ENCODE measurements at places on chromosomes 13 and 19. TPM values are rescaled to one million over a fixed set of nuclear protein-coding genes. Genes with fewer than 3 reads are reported as not detected.

DNA sequence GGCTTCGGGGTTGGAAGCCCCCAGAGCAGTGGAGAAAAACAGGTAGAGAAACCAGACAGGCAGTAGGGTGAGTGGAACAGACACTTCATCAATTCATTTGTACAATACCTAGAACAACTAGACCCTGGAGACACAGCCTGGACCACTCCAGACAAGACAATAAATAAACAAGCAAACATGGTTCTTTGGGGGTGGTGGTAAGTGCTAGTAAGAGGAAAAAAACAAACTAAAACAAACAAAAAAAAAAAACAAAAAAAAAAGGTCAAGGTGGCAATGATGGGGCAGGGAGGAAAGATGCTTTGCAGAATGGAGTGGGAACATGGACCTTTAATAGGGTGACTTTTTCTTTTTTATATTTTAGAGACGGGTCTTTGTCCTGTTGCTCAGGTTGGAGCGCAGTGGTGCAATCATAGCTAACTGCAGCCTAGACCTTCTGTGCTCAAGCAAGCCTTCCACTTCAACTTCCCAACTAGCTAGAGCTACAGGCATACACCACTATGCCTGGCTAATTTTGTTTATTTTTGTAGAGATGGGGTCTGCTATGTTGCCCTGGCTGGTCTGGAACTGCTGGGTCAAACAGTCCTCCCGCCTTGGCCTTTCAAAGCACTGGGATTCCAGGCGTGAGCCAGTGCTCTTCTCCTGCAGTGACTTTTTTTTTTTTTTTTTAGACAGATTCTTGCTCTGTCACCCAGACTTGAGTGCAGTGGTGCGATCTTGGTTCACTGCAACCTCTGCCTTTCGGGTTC, 3.1 kb downstream of the JUNB start:
- DNase-seq, result no peak

DNA sequence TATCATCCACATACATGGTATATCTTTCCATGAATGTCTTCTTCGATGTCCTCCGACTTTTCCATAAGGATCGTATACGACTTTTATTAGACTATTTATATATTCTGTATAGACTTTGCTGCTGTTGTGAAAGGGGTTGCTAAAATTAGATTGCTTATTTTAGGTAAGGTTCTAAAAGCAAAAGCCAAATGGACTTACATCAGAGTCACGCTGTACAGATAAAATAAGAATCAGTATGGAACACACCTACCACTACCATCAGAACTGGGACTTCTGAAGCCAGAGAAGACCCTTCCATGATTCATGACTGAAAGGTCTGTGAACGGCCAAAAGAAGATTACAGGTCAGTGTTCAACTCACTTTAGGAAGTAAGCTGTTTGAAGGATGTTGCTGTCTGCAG, 8.9 kb downstream of the ANKRD27 start:
- no peak for DNase-seq

- no peak for DNase-seq
These were observed 8.9 kb downstream of the ZNF546 start for GRCh38 chr19:40005691-40006272.

- DNase-seq, result no peak
These were observed 603 bp downstream of the TM9SF2 start for GRCh38 chr13:99501848-99502301.

DNA sequence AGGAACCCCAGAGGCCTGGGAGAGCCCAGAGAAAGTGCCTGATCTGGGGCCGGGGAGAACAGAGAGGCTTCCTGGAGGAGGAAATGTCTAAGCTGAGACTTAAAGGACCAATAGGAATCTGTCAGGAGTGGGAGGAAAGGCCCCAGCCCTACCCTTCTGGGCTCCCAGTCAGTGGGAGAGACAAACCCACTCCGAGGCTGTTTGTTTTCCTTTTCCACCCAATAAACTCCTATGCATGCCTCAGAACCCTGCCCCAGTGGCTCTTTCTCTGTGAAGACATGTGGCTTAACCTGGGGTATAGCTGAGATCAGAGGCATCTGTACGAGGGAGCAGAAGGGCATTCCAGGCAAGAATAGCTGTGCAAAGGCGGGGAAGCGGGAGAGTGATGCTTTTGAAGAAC, 1.9 kb downstream of the MEGF8 start:
- DNase-seq, result no peak

DNA sequence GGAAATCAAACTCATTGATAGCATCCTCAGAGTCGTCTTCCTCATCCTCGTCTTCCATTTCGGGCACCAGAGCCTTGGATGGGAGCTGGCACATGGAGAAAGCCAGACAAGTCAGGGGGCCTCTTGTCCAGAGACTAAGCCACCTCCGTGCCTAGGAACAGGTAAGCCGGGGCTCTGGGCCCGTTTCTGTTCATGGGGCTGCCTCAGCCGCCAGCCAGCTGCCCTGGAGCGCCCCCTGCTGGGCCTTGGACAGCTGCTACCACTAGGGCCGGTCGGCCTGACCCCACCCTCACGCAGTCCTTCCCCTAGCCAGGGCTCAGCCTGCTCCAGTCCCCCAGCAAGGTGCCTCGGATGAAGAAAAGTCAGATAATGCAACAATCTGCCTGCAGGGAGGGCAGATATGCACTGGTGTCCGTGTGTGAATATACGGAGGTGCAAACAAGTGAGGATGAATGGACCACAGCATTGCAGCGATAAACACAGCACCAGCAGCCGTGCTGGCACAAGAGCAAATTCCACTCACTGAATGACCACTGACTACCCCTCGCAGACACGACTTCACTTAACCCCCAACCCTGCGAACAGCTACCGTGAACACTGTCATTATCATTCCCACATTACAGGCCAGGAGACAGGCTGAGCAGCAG, 11.9 kb upstream of the PRKD2 start:
- DNase-seq, result peak; percentile 71

- no peak for DNase-seq
These were observed 9.0 kb downstream of the BLOC1S3 start for GRCh38 chr19:45187421-45188100.

GRCh38 chr19:3450796-3451411, 29.4 kb downstream of the SMIM24 start:
- DNase-seq, result peak; percentile 97

DNA sequence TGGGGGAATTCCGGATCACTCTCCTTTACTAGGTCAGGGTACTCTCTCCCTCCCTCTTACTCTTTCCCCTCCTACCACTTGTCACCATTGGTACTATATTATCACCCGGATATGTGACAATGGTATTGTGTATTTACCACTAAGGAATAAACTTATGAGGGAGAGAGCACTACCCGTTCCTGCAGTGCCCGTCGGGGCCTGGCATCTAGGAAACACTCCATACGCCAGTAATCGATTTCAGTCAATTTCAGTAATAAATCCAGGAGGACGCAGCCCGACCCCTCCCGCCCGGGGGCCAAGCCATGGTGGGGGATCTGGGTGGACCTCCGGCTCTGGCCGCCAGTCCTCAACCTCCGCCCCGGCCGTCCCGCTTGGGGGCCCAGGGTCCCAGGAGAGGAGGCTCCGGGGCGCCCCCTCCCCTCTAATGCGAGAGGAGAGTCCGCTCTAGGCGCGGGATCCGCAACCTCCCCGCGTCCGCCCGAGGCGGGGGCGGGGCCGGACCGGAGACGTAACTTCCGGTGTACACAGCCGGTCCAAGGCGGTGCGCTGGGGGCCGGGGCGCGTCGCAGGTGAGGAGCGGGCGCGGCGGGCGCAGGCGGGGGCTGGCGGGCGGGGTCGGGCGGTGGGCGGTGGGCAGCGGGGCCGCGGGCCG, at the start of gene GARRE1:
Gene GARRE1 (plus strand): TSS at position 509 of the 652 bp plus-strand sequence. CDS start 45,920 bp downstream, outside the sequence.
- DNase-seq, result peak; percentile 79

DNA sequence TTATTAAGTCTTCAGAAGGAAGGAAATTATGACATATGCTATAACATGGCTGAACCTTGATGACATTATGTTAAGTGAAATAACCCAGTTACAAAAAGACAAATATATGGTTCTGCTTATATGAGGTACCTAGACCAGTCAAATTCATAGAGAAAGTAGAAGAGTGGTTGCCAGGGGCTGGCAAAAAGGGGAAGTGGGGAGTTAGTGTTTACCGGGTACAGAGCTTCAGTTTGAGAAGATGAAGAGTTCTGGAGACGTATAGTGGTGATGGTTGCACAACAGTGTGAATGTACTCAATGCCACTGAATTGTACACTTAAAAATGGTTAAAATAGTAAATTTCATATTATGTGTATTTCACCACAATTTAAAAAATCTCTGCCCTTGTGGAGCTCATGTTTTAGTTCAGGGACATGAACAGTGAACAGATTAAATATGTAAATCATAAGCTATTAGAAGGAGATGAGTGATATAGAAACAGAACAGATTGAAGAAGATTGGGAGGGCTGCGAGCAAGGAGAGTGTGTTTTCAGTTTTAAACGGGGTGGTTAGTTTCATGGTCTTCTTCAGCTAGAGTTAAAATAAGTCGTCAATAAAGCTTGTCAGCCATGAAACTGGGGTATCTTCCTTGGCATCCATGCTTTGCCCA, 355.2 kb downstream of the KCNRG start:
- no peak for DNase-seq

DNA sequence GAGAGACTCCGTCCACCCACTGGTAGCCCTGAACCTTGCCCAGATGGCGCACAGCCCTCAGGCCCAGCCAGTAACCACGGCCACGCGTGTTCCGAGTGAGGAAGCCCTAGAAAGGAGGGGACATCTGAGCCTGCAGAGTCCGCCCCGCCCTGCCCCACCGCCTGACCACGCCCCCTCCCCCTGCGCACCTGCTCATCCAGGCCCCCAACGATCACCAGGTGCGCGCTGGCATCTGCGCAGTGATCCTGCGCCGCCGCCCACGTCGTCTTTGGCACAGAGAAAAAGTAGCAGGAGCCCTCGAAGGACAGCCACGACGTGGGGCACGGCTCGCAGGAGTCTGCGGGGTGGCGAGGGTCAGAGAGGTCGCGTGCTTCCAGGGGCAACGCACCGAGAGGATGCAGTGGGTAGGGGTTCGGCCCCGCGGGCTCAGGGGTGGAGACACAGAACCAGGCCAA, 2.1 kb downstream of the CLEC4G start:
- DNase-seq, result no peak

- DNase-seq, result no peak
These were observed 228.5 kb downstream of the NDFIP2 start for GRCh38 chr13:79709471-79709870.

- DNase-seq, result no peak
These were observed 48.6 kb upstream of the PCDH8 start for GRCh38 chr13:52896827-52897659.

GRCh38 chr19:16031872-16032200, 44.5 kb upstream of the TPM4 start:
- DNase-seq, result no peak

DNA sequence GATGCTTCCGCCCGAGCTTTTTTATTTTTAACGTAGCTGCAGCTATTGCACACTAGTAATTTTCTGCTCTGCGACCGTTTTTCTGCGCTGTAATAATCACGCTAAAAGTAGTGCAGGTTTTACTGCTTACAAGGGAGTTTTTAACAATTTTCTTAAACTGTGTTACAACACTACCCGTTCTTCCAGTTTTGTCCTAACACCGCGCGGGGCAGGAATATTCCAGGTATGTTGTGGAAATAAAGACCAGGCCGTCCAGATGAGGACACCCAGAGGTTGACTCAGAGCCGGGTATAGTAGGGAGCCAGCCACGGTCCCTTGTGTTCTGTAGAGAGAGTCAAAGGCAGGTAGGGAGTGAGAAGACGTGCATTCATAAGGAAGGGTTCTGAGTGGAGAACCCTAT, 21.7 kb downstream of the ZNF274 start:
- DNase-seq, result no peak

GRCh38 chr19:41993612-41994483, at the start of gene ATP1A3:
ATP1A3 (minus strand) TSS chr19:41994230; CDS start chr19:41994076, 154 bp downstream.
- DNase-seq, result no peak

DNA sequence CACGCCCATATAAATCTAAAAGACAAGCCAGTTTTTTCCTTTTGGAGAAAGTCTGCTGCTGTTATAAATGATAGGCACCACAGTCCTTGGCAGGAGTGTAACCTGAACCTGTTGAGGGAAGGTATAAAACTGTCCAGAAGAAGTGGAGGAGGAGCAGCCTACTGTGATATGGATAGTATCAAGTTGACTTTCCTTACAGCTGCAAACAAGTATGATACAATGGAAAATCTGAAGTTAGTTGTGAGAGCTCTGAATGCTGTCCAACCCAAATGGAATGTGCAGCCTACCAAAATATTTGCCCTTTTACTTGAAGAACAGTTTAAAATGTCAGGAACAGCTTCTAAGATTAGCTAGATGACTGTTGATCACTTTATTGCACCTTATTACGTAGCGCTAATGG, 399.6 kb downstream of the FGF14 start:
- no peak for DNase-seq

DNA sequence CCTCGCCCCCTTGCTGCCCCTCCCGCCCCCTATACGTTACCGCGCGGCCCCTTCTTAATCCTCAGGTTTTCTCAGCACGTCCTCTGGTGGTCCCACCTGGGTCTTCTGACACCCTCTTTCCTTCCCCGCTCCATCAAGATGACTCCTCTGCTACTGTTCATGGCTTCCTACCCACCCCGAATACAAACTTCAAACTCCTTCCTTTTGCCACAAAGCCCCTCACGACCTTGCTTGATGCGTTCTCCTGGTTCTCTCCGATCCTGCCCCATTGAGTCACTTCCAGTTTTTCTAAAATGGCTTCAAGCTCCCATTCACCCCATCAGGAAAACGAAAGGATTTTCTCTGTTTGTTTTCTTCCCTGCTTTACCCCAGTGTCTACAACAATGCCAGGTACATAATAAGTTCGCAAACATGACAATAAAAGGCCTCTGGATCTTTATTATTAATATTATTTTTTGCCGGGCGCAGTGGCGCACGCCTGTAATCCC, 734 bp upstream of the SERTAD3 start:
- DNase-seq, result no peak

DNA sequence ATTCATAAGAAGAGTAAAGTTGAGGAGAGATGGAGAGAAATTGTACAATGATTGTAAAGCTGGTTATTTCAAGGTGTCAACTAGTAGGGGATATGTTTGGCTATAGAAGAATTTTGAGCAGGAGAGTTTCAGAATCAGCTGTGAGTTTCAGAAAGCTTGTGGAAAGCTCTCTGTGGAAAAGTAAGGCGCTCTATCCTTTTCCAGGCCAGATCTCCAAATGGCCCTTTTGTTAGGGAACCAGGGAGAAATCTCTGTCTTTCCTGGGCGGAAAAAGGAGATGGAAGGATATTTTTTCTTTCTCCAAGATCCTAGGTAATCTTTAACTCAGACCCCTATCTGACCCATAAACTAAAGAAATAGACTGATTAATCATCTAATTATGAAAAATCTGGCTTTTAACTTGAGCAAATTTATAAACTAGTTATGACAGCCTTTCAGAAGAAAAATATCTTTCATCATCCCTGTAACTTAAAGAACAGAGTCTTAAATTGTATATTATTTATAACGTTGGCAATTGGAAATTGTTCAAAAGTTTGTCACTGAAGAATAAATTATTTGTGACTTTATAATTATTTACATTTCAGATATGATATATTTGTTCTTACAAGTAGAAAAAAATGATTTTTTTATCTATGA, 34.5 kb downstream of the SPRY2 start:
- no peak for DNase-seq

GRCh38 chr13:109949397-109949796, 163.0 kb upstream of the IRS2 start:
- no peak for DNase-seq

SOX1 gene
- not detected for total RNA-seq

ZNF823 gene
- 4.0 TPM for total RNA-seq

PLIN5 gene
- 21.4 TPM for total RNA-seq

ZNF433 gene
- total RNA-seq, result 5.5 TPM

LSM7 gene
- total RNA-seq, result 38.6 TPM

TMIGD2 gene
- 0.28 TPM for total RNA-seq

TJP3 gene
- 1.1 TPM for total RNA-seq

UBE2L5 gene
- not detected for total RNA-seq

ZNF729 gene
- not detected for total RNA-seq

FPR1 gene
- 22.7 TPM for total RNA-seq

ZNF132 gene
- 2.7 TPM for total RNA-seq

ZNF568 gene
- total RNA-seq, result 6.2 TPM

SLITRK6 gene
- total RNA-seq, result 0.47 TPM

F10 gene
- 21.9 TPM for total RNA-seq

PCSK4 gene
- total RNA-seq, result 4.4 TPM
